ENCODE measurements at places on chromosomes 12 and 14. TPM values are rescaled to one million over a fixed set of nuclear protein-coding genes. Genes with fewer than 3 reads are reported as not detected.

The ENDOU gene
- total RNA-seq = not detected

The KRT78 gene
- total RNA-seq = not detected

The FAM186B gene
- not detected for total RNA-seq

The IL22 gene
- not detected for total RNA-seq

The ATL1 gene
- total RNA-seq = 44.0 TPM

The KLRG1 gene
- total RNA-seq = 5.2 TPM

The NGB gene
- 0.22 TPM for total RNA-seq

The KLRB1 gene
- total RNA-seq = not detected

The RNU4-1 gene
- 5,722 TPM for total RNA-seq

The HOXC5 gene
- not detected for total RNA-seq

The GPR68 gene
- total RNA-seq = not detected

The RAN gene
- 766 TPM for total RNA-seq

GRCh38 chr12:108324351-108325017, 14.6 kb downstream of the CMKLR1 start:
- DNase-seq = no peak

DNA sequence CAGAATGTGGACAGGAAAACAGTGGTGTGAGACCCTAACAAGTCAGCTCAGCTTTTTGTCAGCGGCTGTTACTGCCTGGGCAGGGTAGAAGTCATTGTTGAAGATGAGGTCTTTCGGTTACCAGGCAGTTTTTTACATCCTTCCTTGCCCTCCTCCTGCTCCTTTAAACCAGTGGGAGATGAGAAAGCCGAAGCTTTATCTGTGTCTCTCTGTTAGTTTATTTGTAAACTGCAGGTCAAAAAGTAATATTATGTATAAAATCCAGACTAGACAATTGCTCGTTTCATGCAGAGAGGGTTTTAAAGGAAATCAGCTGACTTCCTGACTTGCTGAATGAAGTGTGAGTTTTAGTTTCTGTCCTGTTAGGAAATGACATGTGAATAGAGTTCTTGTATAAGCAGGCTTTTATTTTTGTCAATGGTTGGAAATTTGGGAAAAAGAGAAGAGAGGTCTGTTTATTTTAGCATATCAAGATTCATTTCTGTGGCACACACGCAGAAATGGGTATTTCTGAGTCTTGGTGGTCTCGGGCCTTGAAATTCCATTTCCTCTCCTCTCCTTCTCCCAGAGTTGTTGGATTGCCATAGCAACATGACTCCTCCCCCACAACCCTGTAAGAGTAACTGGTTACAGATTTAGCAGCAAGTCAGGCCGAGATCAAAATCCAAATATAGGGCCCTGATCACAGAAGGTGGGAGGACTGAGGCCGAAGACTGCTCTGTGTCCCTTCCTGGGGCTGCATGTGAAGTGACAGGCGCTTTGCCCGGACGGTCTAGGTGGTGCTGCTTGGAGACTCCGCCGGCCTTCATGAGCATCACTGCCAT, 60.8 kb downstream of the SAMD4A start:
- no peak for DNase-seq

GRCh38 chr14:99586054-99586760, 17.8 kb downstream of the CCDC85C start:
- DNase-seq = no peak

DNA sequence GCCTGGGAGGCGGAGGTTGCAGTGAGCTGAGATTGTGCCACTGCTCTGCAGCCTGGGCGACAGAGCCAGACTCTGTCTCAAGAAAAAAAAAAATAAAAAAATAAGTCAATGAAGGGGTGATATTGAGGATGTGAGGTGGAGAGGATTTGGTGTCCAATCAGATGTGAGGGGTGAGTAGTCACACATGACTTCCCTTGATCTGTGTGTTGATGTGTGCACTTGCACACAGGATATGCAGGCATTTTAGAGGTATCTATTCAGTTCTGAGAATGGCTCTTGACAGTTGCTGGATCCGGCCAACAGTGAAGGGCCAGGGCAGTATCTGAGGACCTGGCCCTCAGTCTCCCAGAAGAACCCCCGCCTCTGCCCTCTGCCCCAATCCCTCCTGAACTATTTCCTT, 7.8 kb upstream of the SP7 start:
- no peak for DNase-seq

GRCh38 chr14:35123388-35123703, 994 bp downstream of the PRORP start:
- no peak for DNase-seq

GRCh38 chr14:102229739-102230092, 75.2 kb downstream of the MOK start:
- DNase-seq = no peak

DNA sequence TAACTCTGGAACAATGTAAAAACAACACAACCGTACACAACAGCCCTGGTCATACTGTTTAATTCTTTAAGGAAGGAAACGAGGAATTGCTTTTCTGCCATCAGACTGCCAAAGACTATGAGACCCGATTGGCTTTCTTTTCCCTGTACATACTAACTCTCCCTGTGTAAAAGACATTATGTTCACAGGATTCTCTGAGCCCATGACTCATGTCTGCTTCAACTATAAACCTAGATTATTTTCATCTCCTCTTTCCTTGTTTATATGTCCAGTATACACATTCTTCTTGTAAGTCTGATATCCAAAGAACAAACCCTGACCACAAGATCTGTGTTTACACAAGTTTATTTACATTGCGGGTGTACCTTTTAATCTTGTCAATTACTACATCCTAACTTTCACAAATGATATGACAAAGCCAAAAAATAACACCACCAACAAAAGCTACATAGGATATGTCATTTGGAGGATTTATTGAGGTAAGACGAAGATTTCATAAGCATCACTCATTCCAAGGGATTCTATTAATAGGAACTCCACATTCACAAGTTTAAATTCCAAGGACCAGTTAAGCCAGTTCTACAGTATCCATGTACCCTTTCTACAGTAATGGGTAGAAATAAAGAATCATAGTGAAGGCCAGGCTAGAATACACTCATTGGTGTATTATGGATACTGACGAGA, 67.3 kb downstream of the STXBP6 start:
- DNase-seq = no peak

- DNase-seq = no peak
Measured at GRCh38 chr14:91291786-91292405, 47.4 kb upstream of the GPR68 start.

DNA sequence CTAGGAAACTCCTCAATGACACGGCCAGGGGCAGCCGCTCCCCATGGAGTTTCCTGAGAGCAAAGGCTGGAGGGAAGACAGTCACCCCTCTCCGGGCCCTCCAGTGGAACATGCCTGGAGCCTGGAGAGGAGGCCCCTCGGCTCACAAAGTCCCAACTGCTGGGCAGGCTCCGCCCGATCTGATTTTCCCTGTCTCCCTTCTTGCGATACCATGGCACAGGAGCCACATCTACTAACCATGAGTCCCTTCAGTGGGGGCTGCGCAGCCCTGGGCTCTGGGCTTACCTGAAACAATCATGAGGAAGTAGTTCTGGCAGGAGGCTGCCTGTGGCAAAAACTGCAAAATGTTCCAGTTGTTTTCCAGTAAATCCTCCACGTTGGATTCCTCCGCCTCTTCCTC, 15.3 kb downstream of the P2RX2 start:
- DNase-seq = no peak

GRCh38 chr12:132469423-132469822, 20.5 kb upstream of the FBRSL1 start:
- no peak for DNase-seq

- DNase-seq = no peak
Measured at GRCh38 chr14:104331871-104332605, 193.7 kb downstream of the KIF26A start.

GRCh38 chr12:55037351-55037987, 17.7 kb downstream of the NEUROD4 start:
- no peak for DNase-seq

DNA sequence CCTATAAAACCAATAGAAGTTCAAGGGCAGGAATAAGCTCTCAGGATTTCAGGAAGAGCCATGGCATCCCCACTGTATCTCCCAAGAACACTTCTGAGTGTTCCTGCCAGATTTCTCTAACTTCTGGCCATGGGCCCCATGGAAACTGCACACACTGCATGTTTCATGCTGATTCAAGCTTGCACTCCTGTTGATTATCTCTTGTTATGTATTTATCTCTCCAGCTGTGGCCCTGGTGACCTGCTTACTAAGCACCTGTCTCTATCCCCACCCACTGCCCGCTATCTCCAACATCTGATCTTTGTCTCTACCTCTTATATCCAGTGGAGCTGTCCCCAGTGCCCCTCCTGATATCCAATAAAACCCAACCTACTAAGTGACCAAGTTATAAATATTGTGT, 285.3 kb downstream of the PDZRN4 start:
- no peak for DNase-seq

DNA sequence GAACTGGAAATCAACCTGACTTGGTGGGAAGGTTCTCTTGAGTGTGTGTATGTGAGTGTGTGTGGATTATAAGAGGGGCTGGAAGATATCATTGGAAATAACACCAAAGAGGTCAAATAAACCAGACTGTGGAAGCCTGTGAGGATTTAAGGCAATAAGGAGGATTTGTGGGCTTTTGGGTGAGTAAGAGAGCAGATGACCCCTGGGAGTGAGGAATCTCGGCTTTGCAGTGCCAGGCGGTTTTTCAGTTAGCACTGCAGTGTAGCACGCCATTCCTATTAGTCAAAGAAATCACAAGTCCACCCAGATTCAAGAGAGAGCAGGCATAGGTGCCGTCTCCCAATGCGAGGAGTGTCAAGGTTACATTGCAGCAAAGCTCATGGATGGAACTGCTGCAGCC, 63.3 kb downstream of the CALM1 start:
- DNase-seq = no peak

DNA sequence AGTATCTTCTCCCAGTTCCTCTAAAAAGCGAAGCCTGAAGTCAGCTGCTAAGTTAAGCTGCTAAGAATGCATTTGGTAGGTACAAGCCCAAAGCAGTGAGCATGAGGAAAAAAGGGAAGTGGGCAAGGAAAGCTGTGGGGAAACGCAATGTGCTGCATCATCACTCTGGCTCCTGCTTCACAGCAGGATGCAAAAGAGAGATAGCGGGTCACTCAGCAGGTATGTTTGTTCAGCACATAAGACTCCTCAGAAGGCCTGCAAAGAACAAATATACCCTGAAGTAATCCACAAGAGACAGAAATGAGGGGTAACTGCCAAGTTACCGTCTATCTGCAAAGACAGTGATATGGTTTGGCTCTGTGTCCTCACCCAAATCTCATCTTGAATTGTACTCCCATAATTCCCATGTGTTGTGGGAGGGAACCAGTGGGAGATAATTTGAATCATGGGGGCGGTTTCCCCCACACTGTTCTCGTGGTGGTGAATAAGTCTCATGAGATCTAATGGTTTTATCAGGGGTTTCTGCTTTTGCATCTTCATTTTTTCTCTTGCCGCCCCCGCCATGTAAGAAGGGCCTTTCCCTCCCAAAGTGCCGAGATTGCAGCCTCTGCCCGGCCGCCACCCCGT, 127.4 kb upstream of the EGLN3 start:
- DNase-seq = no peak

- no peak for DNase-seq
Measured at GRCh38 chr14:72591391-72591790, 302.5 kb downstream of the DPF3 start.

DNA sequence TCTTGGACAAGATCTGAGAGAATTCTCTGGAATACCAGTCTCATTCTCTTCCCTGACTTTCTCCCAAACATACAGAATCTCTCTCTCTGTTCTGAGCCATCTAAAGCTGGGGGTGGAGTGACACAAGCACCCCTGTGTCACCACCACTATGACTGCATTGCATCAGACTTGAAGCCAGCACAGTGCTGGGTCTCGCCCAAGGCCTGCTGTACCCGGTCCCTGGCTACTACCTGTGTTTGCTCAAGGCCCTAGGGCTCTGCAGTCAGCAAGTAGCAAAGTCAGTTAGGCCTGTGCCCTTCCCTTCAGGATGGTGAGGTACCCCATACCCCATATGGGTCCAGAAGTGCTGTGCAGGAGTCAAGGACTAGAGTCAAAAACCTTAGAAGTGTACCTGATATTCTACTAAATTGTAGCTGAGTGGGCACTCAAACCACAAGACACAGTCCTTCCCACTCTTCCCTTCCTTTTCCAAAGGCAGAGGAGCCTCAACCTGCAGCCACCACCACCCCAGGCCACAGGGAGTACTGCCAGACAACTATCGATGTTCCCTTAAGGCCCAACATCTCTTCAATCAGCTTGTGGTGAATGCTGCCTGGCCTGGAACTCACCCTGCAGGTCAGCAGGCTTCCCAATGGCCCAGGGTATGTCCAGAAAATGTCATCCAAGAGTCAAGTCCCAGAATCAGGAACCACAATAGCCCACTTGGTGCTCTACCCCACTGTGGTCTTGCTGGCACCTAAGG, 21.2 kb upstream of the RDH16 start:
- no peak for DNase-seq

DNA sequence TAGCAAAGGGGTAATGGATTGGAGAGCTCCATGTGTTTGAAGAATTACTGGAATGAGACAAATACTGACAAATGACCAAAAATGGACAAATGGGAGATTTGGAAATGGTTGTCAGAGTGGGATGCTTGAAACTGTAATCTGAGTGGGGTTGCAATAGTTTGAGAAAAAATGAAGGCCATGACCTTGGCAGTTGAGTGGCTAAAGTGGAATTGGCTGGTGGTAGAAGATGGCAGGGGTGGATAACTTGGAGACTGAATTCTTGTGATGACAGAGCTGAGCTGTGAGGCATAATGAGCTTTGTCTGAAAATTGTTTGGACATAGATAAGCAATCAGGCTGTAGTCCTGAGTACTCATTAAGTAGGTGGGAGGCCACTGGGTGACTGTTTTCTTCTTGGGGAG, 222.5 kb upstream of the PRICKLE1 start:
- no peak for DNase-seq

- DNase-seq = no peak
Measured at GRCh38 chr12:19643635-19644034, 204.3 kb downstream of the AEBP2 start.

GRCh38 chr14:57290751-57291150, 22.0 kb downstream of the AP5M1 start:
- no peak for DNase-seq

GRCh38 chr12:88266806-88267360, 124.8 kb downstream of the TMTC3 start:
- DNase-seq = no peak

DNA sequence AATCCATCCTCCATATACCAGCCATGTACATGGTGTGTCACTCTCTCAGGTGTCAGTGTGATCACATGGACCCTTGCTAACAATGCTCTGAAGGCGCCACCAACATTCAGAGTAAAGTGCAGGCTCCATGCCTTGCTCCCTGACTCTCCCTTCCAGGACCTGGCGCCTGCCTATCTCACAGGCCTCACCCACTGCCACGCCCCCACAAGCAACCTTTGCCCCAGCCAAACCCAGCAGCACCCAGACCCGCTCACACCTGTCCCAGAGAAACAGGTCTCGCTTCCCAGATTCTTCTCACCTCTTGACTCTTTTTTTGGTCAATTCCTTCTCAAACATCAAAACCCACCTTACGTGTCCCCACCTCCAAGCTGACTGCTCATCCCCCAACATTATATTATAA, 52.3 kb downstream of the KCNK10 start:
- DNase-seq = no peak

GRCh38 chr14:21405097-21405496, 21.3 kb upstream of the SUPT16H start:
- DNase-seq = no peak

- peak; percentile 72 for DNase-seq
Measured at GRCh38 chr14:37172024-37172869, at the start of gene SLC25A21. Gene SLC25A21, minus strand, starts transcription at chr14:37172606.
